Activated T-cell treated with anti-CD3 and anti-CD28 coated beads for 1 hour (primary cell): ENCODE measurements at places on chromosomes 13 and 19.

GRCh38 chr19:35495107-35496064 is 5.1 kb upstream of the KRTDAP start:
- peak; percentile 57 for DNase-seq

DNA sequence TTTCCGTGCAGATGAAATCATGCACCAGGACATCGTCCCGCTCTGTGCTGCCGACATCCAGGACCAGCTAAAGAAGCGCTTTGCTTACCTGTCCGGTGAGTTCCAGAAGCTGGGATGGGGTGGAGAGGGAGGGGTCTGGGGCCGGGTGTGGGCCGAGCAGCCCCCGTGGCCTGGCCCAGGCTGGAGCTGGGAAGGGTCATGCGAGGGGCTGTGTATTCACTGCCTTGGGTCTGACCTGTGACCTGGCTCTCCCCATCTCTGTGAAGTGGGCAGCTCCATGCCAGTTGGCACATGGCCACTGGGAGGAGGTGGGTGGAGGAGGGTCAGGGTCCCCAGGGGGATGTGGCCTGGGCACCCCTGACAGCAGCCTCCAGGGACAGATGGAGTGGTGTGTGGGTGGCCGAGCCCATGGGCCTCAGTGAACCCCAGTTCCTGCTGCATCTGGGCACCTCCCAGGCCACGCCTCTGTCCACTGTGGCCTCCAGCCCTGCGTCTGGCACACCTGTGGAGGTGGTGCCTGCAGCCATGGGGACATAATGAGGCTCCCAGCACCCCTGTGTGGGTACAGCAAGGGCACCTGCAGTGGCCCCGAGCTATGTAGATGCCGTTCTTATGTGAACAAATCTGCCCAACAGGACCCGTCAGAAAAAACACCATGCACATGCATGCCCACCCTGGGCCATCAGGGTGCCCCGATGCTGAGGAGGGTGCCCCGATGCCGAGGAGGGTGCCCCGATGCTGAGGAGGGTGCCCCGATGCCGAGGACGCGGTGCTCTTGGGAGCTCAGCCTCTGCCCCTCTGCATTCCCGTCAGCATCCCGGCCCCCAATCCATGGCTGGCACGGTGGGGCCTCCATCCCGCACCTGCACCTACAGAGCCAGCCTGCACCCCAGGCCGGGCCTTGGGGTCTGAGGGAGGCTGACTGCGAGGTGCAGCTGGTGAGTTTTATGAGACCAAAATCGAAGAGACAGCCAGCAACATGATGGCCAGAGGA is 46.0 kb downstream of the MCF2L start:
- DNase-seq = no peak

DNA sequence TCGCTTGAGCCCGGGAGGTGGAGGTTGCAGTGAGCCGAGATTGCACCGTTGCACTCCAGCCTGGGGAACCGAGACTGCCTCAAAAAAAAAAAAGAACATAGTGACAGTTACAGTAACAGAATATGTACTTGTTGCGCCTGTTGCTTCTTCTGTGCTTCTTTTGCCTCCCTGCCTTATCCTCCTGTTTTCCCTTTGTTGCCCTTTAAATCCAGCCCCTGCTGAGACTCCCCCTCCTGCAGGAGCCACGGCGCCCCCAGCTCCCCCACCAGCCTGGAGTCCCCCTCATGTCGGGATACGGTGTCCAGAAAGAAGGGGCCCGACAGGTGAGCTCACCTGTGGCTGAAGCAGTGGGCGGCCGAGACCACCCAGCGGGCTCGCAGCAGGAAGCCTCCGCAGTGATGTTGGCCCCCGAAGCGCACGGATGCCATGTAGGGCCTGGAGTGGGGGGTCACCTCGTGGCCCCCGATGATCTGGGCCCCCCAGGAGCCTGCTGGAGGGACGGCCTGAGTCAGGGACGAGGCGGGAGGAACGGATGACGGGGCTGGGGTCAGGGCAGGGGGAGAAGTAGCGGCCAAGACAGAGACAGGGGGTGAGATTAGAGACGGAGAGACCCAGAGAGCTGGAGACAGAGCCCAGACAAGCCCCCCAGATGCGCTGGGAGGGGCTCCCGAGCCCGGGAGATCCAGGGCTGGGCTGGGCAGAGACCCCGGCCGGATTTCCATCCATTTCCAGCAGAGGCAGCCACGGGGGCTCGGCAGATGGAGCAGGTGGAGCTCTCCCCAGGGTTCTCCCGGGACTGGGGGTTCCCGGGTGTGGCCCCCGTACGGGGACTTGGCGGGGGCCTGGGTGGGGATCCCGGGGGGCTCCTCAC is 536 bp downstream of the PRSS57 start:
- no peak for DNase-seq

- DNase-seq = peak; percentile 84
Measured at GRCh38 chr19:42132851-42133528, 744 bp upstream of the POU2F2 start.

- no peak for DNase-seq
Measured at GRCh38 chr13:109700176-109700575, 86.2 kb downstream of the IRS2 start.

GRCh38 chr19:7716762-7717161 is 14.8 kb upstream of the FCER2 start:
- DNase-seq = no peak

DNA sequence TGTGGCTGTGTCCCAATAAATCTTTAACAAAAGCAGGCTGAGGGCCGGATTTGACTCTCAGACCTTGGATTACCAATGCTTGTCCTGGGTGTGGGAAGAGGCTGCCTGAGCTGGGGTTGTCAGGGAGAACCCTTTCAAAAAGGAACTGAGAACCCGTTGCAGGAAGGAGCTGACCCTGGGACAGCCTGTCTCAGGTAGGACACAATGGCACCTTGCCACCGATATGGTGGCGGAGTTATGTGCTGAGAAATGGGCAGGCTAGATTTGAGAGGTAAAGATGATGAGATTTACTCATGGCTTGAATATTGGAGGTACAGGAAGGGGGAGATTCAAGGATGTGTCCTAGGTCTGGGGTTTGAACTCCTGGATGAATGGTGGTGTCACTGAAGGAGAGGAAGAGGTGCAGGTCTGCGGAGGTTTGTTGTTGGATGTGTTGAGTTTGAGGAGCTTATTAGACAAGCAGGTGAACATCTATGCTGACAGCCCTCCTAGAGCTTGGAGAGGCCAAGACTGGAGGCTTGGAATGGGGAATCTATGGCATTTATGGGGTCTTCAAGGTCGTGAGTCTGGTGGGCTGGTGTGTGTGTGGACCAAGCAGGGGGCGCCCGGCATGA is 7.2 kb downstream of the PLEKHF1 start:
- no peak for DNase-seq

- no peak for DNase-seq
Measured at GRCh38 chr13:35164324-35164932, 222.4 kb downstream of the NBEA start.

DNA sequence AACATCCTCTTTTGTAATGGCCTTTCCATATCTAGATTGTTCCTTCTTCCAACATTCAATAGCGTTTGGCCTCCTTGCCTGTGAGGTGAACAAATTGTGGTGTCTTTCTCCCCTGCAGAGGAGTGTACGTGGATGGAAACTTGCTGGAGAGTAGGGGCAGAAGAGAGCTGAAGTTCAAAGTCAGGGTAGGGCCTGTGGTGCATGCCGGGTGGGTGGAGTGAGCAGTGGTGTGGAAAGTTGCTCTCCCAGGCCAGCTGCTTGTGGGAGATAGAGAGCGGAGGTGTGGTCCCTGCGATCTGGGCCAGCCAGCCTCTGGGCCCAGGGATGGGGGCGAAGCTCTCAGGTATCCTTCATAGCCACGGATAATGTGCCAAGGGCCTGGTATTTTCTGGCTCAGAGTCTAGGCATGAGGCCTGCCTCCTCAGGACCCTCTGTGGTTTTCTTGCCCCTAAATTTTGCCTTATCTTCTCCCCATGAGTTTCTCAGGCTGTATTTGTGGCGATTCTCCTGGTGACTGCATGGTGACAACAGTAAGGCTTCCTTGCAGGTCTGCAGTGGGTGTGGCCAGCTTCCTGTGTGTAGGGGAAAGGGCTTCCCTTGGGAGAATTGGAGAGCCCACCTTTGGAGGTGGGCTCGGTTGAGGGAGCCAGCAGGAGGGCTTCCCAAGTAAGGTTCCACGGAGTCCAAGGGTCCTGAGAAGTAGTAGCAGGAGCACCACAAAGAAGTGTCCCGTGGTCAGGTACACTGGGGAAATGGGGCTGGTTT is 6.7 kb downstream of the RGCC start:
- DNase-seq = peak; percentile 36

DNA sequence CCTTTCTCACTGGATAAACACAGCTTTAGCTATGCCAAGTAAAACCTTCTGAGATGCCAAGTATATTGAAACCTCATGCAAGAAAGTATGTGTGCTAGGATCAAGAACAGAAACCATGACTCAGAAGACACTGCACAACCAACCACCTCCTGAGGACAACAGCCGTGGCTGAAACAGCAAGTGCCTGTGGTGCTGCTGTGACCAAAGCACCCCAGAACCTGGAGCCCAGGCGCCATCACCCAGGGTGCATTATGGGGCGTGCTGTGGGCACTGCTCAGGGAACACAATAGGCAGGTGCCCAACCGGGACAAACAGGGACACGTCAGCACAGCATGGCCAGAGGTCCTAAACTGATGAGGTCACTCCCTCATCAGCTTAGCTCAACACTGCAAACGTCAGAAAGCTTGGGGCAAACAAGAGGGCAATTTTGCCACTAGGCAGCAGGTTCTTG is 101.3 kb upstream of the SLC15A1 start:
- no peak for DNase-seq

DNA sequence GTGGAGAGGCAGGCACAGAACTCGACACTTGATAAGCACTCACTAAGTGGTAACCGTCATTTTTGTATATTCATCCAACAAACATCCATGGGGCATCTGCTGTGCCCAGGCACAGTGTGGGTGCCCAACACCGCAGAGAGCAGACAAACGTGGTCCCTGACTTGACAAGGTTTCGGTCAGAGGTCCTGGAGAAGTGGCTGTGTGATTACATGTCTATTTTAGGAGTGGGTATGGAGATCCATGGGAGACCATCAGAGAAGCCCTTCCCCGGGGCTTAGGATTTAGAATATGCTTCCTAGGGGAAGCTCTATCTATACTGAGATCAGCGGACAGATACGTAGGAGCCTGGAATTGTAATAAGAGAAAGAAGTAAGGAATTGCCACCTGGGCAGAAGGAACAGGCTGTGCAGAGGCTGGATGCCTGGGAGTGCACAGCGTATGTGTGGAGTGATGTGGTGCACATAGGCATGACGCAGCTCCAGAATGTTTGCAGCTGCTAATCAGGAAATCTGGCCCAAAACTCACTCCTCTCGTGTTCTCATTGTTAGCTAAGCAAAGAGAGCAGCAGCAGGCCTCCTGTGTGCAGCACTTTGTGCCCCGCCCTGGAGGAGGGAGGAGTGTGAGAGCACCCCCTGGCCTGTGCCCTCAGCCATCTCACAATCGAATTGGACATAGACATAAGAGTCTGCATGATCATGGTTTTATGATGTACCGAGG is 23.0 kb upstream of the IRS2 start:
- no peak for DNase-seq

- DNase-seq = no peak
Measured at GRCh38 chr13:49219647-49220035, 497 bp upstream of the MLNR start.

DNA sequence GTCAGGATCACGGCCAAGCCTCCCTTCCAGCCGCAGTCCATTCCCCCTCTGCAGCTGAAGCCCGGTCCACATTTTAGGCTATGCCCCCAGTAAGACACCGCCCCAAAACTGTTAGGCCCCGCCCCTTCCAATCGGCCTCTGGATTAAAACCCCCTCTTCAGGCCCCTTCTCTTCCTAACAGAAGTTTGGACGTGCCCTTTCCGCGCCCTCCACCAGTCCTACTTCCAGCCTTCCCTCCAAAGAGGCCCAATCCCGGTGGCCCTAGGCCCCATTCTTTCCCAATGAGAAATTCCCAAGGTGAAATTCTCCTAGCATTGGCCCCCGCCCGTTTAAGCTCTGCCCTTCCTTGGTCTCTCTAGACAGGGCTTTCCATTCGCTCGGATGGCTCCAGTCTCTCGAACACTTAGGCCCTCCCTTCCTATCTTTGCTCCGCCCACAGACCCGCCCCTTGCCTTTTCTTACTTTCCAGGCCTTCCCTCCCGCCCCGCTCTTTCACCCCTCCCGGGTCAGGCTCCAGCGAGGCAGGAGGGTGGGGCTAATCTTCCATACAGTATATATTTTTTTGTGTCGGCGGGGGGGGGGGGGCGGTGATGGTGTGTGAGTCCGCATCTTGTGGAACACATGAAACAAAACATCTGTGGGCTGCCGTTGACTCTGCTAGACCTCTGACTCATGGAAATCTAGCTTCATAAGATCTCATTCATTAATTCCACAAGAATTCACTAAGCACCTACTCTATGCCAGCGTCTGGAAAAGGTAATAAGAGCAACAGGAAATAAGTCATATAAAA is 13.6 kb downstream of the LTBP4 start:
- DNase-seq = peak; percentile 85

- no peak for DNase-seq
Measured at GRCh38 chr13:30364133-30364532, 56.8 kb upstream of the KATNAL1 start.

GRCh38 chr13:63643543-63643942 is 2227.9 kb upstream of the PCDH20 start:
- no peak for DNase-seq

DNA sequence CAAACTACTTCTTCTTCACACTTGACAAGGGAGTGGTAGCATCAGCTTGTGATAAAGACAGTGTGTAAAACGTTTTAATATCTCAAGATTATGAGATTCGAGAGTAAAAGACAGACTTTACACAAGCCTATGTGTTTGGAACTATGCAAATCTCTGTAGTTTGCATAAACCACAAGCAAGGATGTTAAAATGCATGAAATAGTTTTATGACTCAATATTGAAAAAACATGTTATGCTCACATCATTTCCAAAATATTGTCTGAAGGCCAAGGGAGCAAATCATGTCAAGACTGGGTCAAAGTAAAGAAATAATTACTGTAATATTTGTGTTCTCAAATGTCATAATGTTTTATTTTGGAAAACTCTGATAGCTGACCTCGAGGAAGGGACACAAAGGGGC is 316.8 kb upstream of the KLF12 start:
- no peak for DNase-seq

DNA sequence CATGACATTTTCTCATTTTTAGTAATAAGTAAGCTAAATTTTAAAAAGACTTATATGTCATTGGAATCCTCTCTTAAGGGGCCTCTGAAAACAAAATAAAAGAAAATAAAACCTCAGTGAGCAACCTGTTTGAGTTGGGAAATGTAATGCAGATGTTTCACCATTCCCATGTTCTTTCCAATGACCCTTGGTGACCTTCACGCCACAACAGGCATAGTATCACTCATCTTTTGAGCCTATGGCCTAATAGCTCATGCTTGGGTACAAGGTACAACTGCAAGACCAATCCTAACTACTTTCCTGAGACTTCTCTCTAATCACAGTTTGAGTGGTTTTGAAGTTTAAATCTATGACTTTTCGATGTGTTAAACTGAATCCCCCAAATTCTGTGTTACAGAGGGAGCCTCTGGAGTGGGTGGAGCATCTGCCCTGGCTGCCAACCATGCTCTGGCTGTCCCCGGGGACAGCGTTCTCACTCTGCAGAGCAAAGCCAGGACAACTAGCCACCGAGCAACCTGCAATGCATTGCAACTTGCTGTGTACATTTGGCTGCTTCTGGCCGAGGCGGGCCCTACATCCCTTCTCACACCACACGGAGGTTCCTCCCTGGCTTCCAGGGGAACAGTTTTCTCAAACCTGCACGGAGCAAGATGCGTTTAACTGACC is 307.9 kb upstream of the MAB21L1 start:
- DNase-seq = no peak
